ENCODE measurements at places on chromosomes 16 and 17.

GRCh38 chr17:58246104-58246740 lies 7.8 kb downstream of the LPO start:
- DNase-seq, result no peak

- peak; percentile 86 for DNase-seq
Measured at GRCh38 chr16:55508941-55509931, at the start of gene LPCAT2. Gene LPCAT2 (plus strand): TSS chr16:55509072. CDS start chr16:55509182, 110 bp downstream.

- DNase-seq, result no peak
Measured at GRCh38 chr16:24291932-24292331, 35.8 kb downstream of the CACNG3 start.

DNA sequence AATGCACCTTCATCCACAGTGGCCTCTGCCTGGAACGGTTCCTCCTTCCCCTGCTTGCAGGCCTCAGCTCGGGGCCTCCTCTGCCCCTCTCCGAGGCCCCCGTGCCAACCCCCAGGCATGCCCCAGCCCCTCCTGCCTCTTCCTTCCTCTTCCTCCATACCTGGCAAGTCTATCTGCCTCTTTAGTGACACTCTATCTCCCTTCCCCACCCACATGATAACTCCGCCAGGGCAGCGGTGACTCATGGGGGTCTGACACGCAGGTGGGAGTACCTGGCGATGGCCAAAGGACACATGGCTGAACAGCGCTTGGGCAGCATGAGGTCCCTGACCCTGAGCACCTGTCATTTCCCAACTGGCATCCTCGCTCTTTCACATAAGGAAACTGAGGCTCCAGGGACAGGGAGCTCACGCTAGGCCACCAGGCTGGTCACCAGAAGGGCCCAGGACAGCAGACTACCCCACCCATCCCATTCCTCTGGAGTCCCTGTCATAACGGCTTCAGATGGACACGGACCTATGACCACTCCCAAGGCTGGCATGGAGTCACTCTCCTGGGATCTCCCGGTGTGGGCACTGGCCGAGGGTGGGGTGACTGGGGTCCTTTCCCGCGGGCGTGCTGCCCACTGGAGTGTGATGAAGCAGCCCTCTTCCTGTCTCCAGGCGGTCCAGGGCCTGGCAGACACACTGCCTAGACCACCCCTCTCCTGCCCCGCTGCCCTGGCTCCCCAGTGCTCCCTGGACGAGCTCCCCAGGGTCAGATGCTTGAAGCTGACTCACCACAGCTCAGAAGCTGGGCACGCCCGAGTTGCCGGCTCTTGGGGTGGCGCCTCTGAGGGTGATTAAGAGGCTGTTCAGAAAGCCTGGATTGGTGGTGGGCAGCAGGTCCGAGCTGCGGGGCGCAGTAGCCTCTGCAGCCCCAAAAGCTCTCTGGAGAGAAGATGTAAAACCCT lies 100.6 kb downstream of the ENGASE start:
- DNase-seq, result peak; percentile 8

DNA sequence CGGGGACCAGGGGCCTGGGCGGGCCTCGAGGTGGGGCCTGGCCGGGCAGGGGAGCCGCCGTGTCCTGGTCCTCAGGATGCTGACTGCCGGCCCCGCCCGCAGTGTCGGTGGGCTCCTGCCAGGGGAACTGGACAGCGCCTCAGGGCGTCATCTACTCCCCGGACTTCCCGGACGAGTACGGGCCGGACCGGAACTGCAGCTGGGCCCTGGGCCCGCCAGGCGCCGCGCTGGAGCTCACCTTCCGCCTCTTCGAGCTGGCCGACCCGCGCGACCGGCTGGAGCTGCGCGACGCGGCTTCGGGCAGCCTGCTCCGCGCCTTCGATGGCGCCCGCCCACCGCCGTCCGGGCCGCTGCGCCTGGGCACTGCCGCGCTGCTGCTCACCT lies 2.3 kb upstream of the PAQR4 start:
- DNase-seq, result no peak

- no peak for DNase-seq
Measured at GRCh38 chr17:30556374-30557332, 79.4 kb downstream of the GOSR1 start.

Measured in LoVo (cell line).